Neural crest cell (in vitro differentiated cells): ENCODE measurements at places on chromosomes 6 and 20. TPM values are rescaled to one million over a fixed set of nuclear protein-coding genes. Genes with fewer than 3 reads are reported as not detected.

The TNXB gene
- 4.6 and 6.6 TPM in 2 replicates for total RNA-seq

The HECA gene
- total RNA-seq: 8.6 and 9.3 TPM in 2 replicates

The CRIP3 gene
- total RNA-seq: 2.0 and 2.6 TPM in 2 replicates

The NKAPL gene
- total RNA-seq: not detected in 2 replicates

The SLC22A16 gene
- total RNA-seq: not detected in 2 replicates

The CDYL gene
- total RNA-seq: 54.2 and 60.6 TPM in 2 replicates
